ENCODE measurements at places on chromosomes 4 and X. TPM values are rescaled to one million over a fixed set of nuclear protein-coding genes. Genes with fewer than 3 reads are reported as not detected.
A peak's percentile ranks its signal among the peaks of the same experiment; 100 is the strongest.

Gene PHF8
- 32.8 TPM for total RNA-seq

DNA sequence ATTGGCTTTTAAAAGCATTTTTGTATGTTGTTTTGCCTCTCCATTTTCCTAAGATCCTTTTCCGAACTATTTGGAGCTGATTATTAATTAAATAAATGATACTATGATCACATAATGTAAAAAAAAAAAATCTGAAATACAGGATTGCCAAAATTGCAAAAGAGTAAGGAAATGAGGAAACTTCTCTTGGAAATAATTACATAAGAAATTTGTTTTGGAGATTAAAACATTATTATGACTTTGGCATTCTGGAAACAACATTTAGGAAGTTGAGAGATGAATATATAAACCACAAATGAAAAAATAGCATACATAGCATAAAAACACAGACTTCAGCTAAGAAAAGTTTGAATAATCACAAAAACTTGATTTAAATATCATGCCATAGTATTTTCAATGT is 33.5 kb downstream of the PF4 start:
- DNase-seq = no peak

Gene NSG1
- 6.2 TPM for total RNA-seq

GRCh38 chr4:71406459-71406963 is 67.7 kb downstream of the SLC4A4 start:
- DNase-seq = no peak

Gene VSIG1
- not detected for total RNA-seq

DNA sequence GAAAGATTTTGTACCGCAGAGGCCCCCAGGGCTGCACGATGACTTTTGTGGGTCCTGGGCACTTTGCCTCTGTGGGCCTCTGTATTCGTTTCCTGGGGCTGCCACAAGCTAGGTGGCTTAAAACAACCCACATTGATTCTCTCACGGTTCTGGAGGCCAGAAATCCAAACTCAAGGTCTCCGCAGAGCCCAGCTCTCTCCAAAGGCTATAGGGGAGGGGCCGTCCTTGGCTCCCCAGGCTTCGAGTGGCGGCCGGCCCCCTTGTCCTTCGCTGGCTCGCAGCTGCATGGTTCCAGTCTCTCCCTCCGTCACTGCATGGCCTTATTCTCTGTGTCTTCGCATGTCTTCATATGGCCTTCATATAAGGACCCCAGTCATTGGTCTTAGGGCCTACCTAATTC is 241.2 kb downstream of the EVC2 start:
- peak; percentile 14 for DNase-seq

DNA sequence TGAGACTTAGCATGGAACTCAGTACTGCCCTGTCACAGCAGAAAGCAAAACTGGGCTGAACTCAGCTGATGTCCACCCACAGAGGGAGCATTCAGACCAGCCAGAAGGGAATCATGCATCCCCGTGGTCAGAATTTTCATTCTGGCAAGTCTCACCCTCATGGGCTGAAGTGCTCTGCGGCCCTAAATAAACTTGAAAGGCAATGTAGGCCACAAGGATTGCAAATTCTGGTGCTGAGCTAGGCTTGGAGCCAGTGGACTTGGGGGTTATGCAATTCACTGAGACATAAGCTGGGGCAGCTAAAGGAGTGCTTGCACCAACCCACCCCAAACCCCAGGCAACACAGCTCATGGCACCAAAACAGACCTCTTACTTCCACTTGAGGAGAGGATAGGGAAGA is 494.1 kb downstream of the GABRG1 start:
- DNase-seq = no peak

Gene RAP1GDS1
- 33.8 TPM for total RNA-seq

DNA sequence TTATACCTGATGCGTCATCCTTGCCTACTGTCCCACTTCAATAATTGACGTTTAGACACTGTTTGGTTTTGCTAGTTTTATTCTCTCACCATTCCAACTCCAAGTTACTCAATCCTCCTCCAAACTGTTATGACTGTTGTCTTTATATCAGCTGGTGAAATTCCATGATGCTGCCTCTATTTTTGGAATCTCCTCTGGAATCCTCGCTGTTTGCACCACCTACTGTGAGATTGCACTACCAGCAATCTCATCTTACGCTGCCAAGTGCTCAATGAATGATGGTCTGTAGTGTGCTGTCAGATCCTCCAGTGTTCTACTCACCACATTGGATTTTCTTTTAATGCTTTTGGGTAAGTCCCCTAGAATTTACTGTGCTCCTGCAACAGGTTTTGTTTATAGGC is 13.2 kb upstream of the PCDH18 start:
- DNase-seq = no peak

- no peak for DNase-seq
These were observed 5.7 kb downstream of the CSN1S1 start for GRCh38 chr4:69936566-69936965.

DNA sequence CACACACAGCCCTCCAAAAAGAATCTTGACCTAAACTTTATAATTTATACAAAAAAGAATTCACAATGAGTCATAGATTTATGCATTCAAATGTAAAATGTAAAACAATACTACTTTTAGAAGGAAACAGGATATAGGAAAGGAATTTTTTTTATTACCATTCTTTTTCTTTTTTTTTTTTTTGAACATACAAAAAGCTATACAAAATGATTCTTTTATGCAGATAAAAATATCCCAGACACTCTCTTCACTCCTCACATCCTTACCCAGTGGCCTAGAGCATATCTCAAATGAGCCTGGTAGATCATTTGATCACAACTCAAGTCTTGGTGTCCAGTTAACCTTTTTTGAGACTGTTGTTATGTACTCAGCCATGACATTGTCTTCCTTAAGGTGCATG is 307.3 kb upstream of the KLF3 start:
- DNase-seq = no peak

- no peak for DNase-seq
These were observed 585.9 kb downstream of the PCDH18 start for GRCh38 chr4:136946307-136946907.

- DNase-seq = no peak
These were observed 37.3 kb upstream of the MYOZ2 start for GRCh38 chr4:119098306-119098705.

- DNase-seq = no peak
These were observed 8.4 kb upstream of the MSMO1 start for GRCh38 chr4:165319030-165319429.

GRCh38 chr4:25320773-25321172 is 8.2 kb downstream of the ZCCHC4 start:
- no peak for DNase-seq

GRCh38 chr4:86019362-86019761 is 340.5 kb downstream of the MAPK10 start:
- no peak for DNase-seq

DNA sequence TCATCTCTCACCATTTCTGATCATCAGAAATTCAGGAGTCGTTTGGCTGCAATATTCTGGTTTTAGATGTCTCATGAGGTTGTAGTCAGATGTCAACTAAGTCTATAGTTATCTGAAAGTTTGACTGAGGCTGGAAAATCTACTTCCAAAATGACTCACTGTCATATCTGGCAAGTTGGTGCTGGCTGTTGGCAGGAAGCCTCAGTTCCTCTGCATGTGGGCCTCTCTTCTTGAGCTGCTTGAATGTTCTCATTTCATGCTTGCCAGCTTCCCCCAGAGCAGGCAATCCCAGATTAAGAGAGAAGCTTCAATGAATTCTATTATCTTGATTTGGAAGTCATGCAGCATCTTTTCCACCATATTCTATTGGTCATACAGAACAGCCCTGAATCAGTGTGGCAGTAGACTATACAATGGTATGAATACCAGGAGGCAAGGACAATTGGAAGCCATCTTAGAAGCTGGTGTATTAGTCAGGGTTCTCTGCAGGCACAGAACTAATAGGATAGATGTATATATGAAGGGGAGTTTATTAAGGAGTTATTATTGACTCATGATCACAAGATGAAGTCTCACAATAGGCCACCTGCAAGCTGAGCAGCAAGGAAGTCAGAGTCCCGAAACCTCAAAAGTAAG is 46.8 kb upstream of the ELF2 start:
- no peak for DNase-seq

Measured in breast epithelium (tissue), 4 donors.